ENCODE measurements at places on chromosomes 7 and 10. TPM values are rescaled to one million over a fixed set of nuclear protein-coding genes. Genes with fewer than 3 reads are reported as not detected.
A peak's percentile ranks its signal among the peaks of the same experiment; 100 is the strongest.

- peaks cover 2% of the 10 kb centered on the region for H3K27me3 ChIP-seq
- H3K36me3 ChIP-seq: no peaks in the 10 kb centered on the region
- H3K4me1 ChIP-seq: no peaks in the 10 kb centered on the region
- H3K27ac ChIP-seq: no peak overlapping the region
- no peak overlapping the region for H3K4me3 ChIP-seq
Measured at GRCh38 chr7:78146546-78146945, 348.0 kb downstream of the PHTF2 start.

DNA sequence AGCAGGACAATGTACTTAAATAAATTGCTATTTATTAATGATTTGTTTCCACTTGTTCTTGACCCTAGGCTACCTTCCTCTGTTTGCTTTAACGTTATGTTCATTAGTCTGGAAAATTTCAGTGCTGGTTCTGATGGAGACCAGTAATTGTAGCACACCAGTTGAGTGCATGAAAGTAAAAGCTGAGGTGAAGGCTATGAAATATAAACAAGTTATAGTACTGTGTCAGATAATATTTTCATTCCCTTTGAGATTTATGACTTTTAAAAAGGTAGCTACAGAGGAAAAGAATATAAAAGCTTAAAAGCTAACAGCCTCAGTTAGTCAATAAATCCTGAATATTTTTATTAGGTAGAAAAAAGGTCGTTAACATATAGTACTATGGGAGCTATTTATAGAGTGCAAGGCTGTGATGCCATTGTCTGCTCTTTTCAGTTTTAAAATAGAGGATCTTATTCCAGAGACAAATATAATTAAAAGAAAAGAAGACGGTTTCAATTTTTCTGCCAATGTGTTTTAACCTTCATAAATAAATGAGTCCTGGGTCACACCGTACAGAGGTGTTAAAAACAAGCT lies 351.8 kb upstream of the ETV1 start:
- H3K4me3 ChIP-seq: no peak overlapping the region
- no peaks in the 10 kb centered on the region for H3K27me3 ChIP-seq
- H3K27ac ChIP-seq: no peak overlapping the region
- no peak for DNase-seq
- H3K36me3 ChIP-seq: no peaks in the 10 kb centered on the region
- H3K4me1 ChIP-seq: no peaks in the 10 kb centered on the region

DNA sequence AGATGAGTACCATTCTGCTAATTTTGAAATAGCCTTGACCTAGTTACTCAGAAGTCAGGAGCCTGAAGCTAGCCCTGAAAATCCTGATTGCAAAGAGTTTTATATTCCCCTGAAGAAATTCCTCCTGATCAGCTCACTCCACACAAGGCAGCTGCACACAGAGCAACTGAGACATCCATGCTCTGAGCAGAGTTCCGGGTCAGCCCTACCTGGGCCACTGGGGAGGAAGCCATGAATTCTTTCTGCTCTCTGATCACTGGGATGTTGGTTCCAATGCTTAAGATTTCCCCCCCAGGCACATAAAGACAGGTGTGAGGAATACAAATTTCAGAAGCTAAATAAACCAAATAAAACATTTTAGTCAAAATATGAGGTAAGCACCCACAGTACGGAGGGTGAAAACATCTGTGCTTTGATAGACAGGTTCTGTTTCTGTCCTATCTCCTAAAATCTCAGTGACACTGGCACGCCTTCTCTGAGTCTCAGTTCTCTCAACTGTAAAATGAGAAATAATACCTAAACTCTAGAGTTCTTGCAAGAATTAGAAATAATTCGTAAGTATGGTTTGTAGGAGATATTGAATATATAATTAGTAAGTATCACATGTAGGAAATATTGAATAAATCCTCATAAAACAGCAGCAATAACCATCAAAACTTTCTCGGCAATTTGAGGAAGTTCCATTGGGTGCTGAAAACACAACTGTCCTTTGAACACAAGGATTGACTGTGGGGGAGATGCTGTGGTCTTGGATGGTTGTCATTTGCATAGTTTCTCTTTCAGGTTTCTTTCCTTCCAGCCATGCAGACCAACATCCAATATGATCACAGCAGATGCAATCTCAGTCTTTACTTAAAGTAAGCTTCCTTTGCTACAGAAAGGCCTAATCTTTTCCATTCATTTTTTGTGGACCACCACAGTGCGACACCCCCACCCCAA lies 133.0 kb upstream of the TNS3 start:
- H3K4me3 ChIP-seq: no peak overlapping the region
- no peak overlapping the region for H3K27ac ChIP-seq
- no peaks in the 10 kb centered on the region for H3K27me3 ChIP-seq
- no peak for DNase-seq
- H3K36me3 ChIP-seq: no peaks in the 10 kb centered on the region
- H3K4me1 ChIP-seq: no peaks in the 10 kb centered on the region

GRCh38 chr10:124641282-124642087 lies 102.7 kb downstream of the FAM53B start:
- no peaks in the 10 kb centered on the region for H3K27me3 ChIP-seq
- H3K27ac ChIP-seq: peak overlapping the region; percentile 82
- peak; percentile 63 for DNase-seq
- H3K4me1 ChIP-seq: peaks cover 61% of the 10 kb centered on the region

- H3K36me3 ChIP-seq: no peaks in the 10 kb centered on the region
- H3K4me3 ChIP-seq: no peak overlapping the region
- no peak for DNase-seq
- H3K4me1 ChIP-seq: peaks cover 3% of the 10 kb centered on the region
- H3K27ac ChIP-seq: no peak overlapping the region
Measured at GRCh38 chr7:75905785-75906604, 9.0 kb upstream of the POR start.

- H3K4me1 ChIP-seq: peaks cover 41% of the 10 kb centered on the region
- peak overlapping the region; percentile 80 for H3K27ac ChIP-seq
- H3K27me3 ChIP-seq: no peaks in the 10 kb centered on the region
- H3K36me3 ChIP-seq: no peaks in the 10 kb centered on the region
Measured at GRCh38 chr10:43816351-43817321, 168.0 kb upstream of the ZNF32 start.

DNA sequence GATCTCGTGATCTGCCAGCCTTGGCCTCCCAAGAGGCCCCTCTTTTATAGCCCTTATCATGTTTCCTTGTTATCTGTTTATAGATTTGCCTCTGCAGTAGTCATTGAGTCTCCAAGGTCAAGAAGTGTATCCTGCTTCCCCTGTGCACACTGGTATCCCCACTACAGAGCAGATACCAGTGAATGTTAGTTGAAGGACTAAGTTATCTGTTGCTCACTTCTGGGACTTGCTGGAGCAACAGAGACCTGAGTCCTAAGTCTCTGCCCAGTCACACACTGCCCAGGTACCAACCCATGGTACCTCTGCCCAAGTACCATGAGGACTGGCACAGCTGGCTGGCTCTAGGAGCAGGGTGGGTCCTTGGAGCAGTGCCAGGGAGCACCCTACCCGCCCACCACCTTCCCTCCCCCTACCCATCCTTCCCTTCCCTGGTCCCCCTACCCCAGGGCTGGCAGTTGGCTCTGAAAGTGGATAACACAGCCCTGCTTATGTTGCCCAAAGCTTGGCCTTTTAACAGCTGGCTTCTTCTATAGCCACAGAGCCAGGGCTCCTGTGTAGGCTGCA lies 26.5 kb upstream of the PDCD4 start:
- H3K36me3 ChIP-seq: no peaks in the 10 kb centered on the region
- no peak overlapping the region for H3K4me3 ChIP-seq
- DNase-seq: no peak
- no peak overlapping the region for H3K27ac ChIP-seq
- peaks cover 41% of the 10 kb centered on the region for H3K4me1 ChIP-seq

- no peak overlapping the region for H3K4me3 ChIP-seq
- no peaks in the 10 kb centered on the region for H3K27me3 ChIP-seq
- H3K27ac ChIP-seq: no peak overlapping the region
Measured at GRCh38 chr10:83250396-83250795, 888.9 kb upstream of the GHITM start.

DNA sequence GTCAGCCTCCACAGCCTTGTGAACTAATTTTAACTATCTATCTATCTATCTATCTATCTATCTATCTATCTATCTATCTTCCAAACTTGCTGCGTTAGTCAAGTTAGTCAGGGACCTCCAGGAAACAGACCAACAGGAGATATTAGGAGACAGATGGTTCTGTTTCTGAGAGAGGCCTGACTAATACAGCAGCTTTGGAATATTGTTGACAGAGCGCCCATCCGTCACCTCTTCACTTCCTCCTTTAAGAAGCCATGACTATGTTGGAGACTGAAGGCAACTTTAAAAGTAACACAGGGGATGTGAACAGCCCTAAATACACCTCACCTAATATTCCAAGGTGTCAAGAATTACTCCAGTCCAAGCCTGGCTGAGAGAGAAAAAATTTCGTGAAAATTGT lies 280.9 kb upstream of the IGFBP3 start:
- no peaks in the 10 kb centered on the region for H3K36me3 ChIP-seq
- H3K4me3 ChIP-seq: no peak overlapping the region
- DNase-seq: no peak
- H3K27me3 ChIP-seq: no peaks in the 10 kb centered on the region
- H3K4me1 ChIP-seq: peaks cover 7% of the 10 kb centered on the region
- H3K27ac ChIP-seq: no peak overlapping the region

DNA sequence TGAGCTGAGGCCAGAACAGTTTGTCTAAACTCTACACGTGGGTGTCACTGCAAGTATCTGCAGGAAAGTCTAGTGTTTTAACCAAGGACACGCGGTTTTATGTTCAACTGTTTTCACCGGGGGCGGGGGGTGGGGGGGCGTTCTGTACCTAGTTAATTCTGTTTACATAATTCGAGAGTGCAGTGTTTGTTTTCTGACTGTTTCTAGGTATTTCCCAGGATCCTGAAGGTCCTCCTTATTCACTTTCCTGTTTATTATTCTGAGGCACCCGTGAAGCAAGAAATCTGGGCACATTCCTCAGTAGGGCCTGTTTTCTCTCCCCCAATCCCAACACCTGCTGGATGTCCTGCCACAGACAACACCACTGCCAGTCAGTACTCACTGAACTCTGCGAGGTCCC lies 7.6 kb downstream of the LOXL4 start:
- H3K36me3 ChIP-seq: peaks cover 6% of the 10 kb centered on the region
- DNase-seq: no peak
- H3K4me1 ChIP-seq: no peaks in the 10 kb centered on the region
- H3K4me3 ChIP-seq: no peak overlapping the region

DNA sequence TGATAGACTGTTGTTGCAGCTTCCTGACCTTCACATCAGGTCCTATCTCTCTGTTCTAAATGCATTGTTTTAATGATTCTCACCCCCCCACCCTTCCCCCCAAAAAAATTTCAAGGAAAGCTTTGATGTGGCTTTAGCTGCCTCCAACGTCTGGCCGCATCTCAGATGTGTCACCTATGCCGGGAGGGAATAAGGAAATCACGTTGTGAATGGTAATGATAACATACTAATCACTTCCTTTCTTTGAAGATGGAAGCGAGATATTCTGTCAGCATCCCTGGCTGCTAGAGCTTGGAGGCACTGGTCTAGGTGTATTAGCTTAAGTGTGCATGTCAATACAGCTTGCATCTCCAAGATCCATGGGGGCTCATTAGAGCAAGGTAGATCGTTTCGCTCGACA lies 89.6 kb downstream of the VTI1A start:
- peaks cover 17% of the 10 kb centered on the region for H3K4me1 ChIP-seq
- H3K27me3 ChIP-seq: peaks cover 2% of the 10 kb centered on the region
- H3K4me3 ChIP-seq: no peak overlapping the region
- no peak for DNase-seq
- peaks cover 33% of the 10 kb centered on the region for H3K36me3 ChIP-seq

OR9A4 gene
- total RNA-seq: not detected

SPACDR gene
- total RNA-seq: 4.2 TPM

C7orf33 gene
- total RNA-seq: not detected

SEMA3C gene
- total RNA-seq: not detected

PDZD8 gene
- total RNA-seq: 12.5 TPM

CDNF gene
- total RNA-seq: 2.7 TPM

GNGT1 gene
- total RNA-seq: not detected

Data from activated CD4-positive, alpha-beta T cell treated with anti-CD3 and anti-CD28 coated beads for 36 hours (primary cell).